ENCODE measurements at places on chromosomes 1 and 21.

- no peak for DNase-seq
Observed at GRCh38 chr21:20949884-20950283, 48.3 kb upstream of the NCAM2 start.

GRCh38 chr1:15717418-15718125 is 18.5 kb upstream of the SLC25A34 start:
- DNase-seq: no peak

DNA sequence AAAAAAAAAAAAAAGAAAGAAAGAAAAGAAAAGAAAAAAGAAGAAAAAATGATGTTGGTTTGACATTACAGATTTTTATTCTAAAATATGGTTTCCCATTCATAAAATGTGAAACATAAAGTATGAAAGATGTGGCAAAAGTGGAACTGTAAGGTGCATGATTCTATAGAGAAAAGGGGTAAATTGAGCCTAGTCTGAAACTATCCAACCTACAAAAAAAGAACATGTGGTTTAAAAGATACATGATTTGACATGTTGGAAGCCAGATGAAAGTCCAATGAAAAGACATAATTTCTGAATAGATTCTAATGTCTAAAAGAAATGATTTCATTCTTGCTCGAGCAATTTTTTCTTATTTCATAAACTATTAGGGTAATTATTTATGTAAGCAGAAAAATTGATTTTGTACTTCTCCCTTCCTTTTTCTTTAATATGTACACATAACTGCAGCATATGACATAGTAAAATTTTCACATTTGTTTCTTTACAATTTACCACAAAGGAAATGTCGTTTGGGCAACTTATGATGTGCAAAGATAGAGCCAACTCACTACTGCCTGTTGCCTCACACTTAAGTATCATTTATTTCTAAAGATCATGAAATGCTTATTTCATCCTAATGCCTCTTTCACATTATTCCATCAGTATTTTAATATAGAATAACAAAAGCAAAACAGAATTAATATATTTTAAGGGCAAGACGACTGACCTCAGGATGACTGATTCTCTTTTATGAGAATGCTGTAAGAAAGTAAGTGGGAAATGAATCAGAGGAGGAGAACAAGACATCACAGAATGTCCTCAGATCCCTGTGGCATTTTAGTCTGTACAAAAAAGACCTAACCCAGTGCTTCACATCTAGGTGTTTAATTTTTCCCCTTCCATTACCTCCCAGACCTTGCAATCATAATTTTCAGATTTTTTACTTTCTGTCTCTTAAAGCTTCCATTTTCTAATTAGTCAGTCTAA is 165.8 kb upstream of the HMCN1 start:
- DNase-seq: no peak

- no peak for DNase-seq
Observed at GRCh38 chr21:46159841-46160656, 4.7 kb upstream of the FTCD start.

GRCh38 chr1:7888248-7889081 is 35.6 kb upstream of the UTS2 start:
- DNase-seq: no peak

GRCh38 chr21:34204481-34205439 is 131.4 kb downstream of the MRPS6 start:
- no peak for DNase-seq

GRCh38 chr1:221806984-221807383 is 65.1 kb upstream of the DUSP10 start:
- DNase-seq: no peak

DNA sequence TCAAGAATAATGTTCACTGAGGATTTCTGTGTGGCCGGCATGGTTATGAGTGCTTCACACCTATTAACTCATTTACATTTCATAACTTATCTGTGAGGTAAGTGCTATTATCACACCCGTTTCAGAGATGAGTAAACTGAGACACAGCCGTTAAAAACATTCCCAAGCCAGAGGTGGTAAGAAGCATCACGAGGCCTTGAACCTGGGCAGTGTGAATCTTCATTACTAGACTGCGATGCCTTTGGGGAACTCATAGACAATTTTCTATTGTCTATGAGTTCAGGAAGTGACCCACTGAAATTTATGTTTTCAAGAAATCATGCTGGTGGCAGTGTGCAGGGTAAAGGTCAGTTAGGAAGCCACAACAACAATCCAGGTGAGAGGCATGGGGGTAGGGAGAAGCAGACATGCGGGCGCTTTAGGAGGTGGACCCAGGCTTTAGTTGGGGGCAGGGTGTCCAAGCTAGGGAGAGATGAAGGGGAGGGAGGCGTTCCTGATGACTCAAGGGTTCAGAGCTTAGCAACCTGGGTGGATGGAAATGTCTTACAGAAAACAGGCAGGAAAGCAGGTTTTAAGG is 14.5 kb downstream of the GNG12 start:
- no peak for DNase-seq

- DNase-seq: peak; percentile 67
Observed at GRCh38 chr1:155277902-155278688, 832 bp downstream of the HCN3 start.

DNA sequence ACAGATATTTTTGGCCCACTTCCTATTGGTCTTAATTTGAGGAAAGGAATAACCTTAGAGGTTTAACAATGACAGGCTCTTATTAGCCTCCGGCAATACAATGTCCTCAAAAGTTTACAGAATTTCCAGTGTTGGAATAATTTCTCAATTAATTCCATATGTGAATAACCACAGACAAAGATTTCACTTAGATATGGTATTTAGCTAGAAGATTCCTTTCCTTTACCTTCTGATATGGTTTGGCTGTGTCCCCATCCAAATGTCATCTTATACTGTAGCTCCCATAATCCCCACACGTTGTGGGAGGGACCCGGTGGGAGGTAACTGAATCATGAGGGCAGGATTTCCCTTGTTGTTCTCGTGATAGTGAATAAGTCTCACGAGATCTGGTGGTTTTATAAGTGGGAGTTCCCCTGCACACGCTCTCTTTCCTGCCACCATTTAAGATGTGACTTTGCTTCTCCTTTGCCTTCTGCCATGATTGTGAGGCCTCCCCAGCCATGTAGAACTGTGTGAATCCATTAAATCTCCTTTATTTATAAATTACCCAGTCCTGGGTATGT is 54.9 kb upstream of the RGS7 start:
- DNase-seq: no peak

GRCh38 chr1:248886237-248886895 is 19.7 kb upstream of the PGBD2 start:
- DNase-seq: no peak

DNA sequence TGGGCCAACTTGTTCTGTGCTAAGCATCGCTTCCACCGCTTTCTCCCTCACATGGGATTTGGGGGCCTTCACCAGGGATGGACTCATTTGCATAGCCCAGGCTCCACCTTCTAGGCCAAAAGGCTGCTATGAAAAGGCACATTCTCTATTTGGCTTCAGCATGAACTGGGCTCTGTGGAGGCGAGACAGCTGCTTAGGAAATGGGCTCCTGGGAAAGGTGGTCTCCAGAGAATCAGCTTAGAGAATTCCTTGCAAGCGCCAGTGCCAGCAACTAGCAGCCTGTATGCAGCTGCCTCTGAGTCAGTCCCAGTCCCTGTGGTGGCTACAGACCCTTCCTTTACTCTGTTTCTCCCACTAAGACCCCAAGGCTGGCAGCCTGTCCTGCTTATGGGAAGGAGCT is 214.5 kb downstream of the HIVEP3 start:
- DNase-seq: no peak

- DNase-seq: no peak
Observed at GRCh38 chr1:197781968-197782721, 6.9 kb upstream of the DENND1B start.

GRCh38 chr1:54255026-54255702 is 55.2 kb downstream of the MRPL37 start:
- DNase-seq: no peak

GRCh38 chr1:101314244-101314643 is 77.4 kb downstream of the S1PR1 start:
- no peak for DNase-seq

- DNase-seq: no peak
Observed at GRCh38 chr1:89065079-89065868, at the start of gene GBP1. TSS of gene GBP1 (minus strand) at chr1:89065208. CDS start at chr1:89063234, 1,974 bp downstream.

DNA sequence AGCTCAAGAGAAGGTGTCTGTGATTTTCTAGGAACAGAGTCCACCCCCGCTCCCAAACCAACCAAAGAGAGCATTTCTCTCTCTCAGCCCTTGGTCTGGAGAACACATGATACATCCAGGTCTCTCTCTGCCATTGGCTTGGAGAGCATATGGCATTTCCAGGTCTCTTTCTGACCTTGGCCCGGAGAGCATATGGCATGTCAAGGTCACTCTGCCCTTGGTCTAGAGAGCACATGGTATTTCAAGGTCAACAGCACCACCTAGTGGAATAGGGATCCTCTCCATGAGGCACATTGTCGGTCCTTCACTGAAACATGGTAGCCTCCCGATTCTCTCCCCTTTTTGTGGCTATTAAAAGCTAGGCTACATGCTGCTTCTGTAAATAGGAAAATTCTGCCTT is 437.7 kb upstream of the OLFM3 start:
- DNase-seq: no peak

DNA sequence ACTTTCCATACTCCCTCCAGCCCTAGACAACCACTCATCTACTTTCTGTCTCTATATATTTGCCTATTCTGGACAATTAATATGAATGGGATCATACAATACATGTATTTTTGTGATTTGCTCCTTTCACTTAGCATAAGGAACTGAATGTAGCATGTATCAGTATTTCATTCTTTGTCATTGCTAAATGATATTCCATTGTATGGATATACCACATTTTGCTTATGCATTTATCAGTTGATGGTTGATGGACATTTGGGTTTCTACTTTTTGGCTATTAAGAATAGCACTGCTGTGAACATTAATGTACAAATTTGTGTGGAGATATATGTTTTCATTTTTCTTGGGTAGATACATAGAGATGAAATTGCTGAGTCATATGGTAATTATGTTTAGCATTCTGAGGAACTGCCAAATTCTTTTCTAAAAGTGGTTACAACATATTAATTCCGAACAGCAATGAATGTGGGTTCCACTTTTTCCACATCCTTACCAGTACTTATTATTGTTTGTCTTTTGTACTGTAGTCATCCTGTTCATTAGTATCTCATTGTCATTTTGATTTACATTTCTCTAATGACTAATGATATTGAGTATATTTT is 121.0 kb downstream of the LRRC40 start:
- no peak for DNase-seq

DNA sequence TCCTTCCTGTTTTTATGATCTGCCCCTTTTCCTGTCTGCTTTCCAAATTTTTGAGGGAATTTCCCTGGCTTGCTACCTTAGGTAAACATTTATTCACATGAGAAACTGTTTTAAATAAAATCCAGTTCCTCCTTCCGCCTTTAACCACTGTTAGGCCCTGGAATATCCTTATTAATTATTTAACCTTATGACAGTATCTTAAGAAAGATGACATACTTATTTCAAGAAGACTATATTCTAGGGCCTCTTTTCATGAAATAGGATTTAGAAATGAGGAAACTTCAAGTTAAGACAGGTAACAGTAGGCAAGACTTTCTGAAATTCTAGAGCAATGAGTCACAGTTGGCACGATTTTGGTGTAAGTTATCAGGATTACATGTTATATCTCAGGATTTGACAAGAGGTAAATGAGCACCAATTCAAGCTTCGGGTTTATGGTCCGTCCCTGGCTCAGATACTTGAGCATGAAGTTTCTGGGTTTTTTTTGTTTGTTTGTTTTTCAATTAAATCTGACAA is 2.0 kb upstream of the TNFSF18 start:
- no peak for DNase-seq

DNA sequence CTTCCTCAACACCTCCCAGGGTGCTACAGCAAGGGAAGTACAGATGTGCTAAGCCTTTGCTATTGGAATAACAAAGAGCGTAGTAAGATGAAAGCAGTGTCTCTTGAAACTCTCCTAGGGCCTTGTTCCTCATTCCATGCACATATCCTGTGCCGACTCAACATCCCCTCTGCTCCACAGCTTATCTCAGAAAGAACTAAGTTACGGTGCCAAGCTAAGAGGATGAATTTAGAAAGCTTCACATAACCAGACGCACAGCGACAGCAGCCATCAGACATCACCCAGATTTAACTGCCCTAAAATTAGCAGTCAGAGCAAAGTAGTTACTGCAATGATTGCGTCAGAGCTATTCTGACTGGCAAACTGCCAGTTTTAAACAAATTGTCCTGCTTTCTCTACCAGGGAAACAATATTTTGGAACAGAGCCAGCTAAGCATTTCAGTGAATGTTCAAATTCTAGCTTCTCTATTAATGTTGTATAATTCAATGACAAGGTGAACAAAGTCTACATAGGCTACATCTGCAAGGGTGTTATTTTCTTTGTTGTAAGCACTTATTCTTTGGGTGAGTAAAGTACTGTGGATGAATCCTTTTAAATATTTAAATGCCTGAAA is 9.5 kb downstream of the SIPA1L2 start:
- DNase-seq: no peak

- DNase-seq: peak; percentile 64
Observed at GRCh38 chr21:43659136-43660000, at the start of the genes HSF2BP and RRP1B. TSS of gene HSF2BP (minus strand) at chr21:43659488. CDS start at chr21:43658096, 1,392 bp downstream. TSS of gene RRP1B (plus strand) at chr21:43659560. CDS start at chr21:43659665, 105 bp downstream.

GRCh38 chr1:208179263-208179816 is 64.8 kb downstream of the PLXNA2 start:
- no peak for DNase-seq

DNA sequence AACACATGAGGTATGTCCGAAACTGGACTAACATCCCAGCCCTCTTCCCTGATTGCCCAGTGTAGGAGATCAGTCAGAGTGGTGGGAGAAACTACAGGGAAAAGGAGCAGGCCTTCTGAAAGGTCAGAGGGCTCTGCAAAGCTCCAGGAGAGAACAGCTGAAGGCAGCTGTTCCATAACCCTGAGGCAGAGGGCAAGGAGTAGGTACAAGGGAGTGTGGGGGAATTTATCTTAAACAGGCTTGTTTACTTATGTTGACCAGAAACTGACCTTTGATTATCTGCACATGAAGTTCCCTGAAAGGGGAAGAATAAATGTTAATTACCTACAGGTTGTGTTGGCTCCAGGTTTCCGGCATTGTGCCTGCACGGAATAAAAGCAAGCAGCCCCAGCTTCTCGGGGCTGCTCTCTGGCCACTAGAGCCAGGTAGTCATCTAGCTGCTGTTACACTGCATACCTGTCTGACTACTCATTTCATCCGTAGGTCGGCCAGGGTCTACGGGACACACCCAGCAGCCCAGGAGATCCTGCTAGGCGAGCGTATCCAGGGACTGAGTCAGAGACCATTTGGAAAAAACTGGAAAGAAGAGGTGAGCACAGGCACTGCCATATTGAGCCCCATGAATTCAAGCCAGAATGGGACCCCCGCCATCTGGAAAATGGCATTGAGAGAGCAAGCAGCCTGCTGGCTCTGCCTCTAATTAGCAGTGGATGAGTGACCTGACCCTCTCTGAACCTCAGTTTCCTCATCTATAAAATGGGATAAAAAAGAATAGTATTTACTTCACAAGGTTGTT is 14.9 kb upstream of the PAQR7 start:
- DNase-seq: no peak

- DNase-seq: no peak
Observed at GRCh38 chr1:100354971-100355394, 2.7 kb downstream of the CDC14A start.

DNA sequence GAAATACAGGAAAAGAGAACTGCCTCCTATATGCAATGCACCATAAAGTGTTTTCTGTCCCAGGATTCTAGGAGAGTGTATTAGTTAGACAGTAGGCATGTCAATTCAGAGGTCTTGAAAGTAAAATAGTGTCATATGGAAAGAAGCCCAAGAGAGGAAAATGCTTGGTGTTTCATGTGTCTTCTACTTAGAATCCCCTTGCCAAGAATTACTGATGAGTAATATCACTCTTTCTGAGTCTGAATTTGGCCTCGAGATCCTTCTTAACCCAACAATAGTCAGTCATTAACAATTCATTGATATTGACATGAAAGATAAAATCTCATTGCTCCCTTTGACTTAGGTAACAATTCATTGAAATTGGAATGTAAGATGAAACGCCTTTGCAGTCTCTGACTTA is 972.2 kb downstream of the TTLL7 start:
- no peak for DNase-seq

Data from T-helper 22 cell (primary cell).